ENCODE measurements at places on chromosomes 3 and 15. TPM values are rescaled to one million over a fixed set of nuclear protein-coding genes. Genes with fewer than 3 reads are reported as not detected.

GATA2 gene
- total RNA-seq: 7.5 TPM

CPNE9 gene
- total RNA-seq: not detected

NRROS gene
- 2.5 TPM for total RNA-seq

ATP8B4 gene
- not detected for total RNA-seq

IQCH gene
- 3.2 TPM for total RNA-seq

LRRC2 gene
- total RNA-seq: 0.40 TPM

GPR87 gene
- total RNA-seq: 0.77 TPM

SKOR1 gene
- not detected for total RNA-seq

- no peak for DNase-seq
These were observed 111.1 kb downstream of the SNRPN start for GRCh38 chr15:25065876-25066275.

- DNase-seq: peak; percentile 34
These were observed 4.0 kb downstream of the FBXL22 start for GRCh38 chr15:63601026-63601703.

DNA sequence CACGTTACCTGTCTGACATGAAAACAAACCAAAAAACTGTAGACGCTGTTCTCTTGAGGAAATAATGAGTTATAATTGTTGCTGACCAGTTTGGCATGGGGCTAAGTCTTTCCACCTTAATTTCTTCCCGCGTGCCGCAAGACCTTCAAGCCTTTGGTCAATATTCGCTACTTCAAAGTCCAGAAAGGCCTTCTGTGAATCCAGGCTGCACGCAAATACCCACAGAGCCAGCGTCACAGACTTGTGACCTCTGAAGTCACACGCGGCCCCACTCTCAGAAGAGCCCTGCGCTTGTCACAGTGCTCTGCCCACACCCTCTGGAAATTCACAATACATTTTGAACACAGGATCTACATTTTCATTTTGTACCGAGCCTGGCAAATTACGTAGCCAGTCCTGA, 275.2 kb downstream of the SHQ1 start:
- no peak for DNase-seq

DNA sequence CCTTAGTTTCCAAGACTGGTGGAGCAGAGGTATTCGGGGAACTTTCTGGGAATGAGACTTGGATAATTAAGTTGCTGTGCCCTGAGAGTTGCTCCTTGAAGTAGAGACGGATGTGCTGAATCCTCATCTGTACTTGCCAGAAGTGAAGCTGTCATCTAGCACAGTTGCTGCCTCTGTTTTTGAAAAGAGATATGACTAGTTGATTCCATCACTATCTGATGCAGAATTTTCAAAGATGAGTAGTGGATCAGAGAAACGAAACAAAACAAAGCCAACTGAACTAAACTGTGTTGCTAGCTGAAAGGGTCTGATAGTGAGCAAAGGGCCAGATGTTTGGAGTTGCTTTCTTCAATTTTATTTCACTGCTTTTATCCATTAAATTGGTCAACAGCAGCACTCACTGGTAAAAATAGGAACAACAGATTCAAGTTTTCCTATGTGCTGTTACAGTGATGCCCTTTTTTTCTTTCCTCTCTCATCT, 52.7 kb downstream of the MITF start:
- peak; percentile 17 for DNase-seq

- DNase-seq: no peak
These were observed 618.9 kb upstream of the KCNMB2 start for GRCh38 chr3:177917234-177917861.

DNA sequence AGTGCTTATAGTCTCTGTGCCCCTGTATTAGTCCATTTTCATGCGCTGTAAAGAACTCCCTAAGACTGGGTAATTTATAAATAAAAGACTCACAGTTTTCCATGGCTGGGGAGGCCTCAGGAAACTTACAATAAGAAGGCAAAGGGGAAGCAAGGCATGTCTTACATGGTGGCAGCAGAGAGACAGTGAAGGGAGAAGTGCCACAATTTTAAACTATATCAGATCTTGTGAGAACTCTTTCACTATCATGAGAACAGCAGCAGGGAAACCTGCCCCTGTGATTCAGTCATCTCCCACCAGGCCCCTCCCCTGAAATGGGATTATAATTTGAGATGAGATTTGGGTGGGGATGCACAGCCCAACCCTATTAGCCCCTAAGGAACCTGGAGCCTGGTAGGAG, 243.2 kb downstream of the EDEM1 start:
- DNase-seq: no peak

GRCh38 chr3:166889241-166889640, 490.9 kb downstream of the ZBBX start:
- DNase-seq: no peak

DNA sequence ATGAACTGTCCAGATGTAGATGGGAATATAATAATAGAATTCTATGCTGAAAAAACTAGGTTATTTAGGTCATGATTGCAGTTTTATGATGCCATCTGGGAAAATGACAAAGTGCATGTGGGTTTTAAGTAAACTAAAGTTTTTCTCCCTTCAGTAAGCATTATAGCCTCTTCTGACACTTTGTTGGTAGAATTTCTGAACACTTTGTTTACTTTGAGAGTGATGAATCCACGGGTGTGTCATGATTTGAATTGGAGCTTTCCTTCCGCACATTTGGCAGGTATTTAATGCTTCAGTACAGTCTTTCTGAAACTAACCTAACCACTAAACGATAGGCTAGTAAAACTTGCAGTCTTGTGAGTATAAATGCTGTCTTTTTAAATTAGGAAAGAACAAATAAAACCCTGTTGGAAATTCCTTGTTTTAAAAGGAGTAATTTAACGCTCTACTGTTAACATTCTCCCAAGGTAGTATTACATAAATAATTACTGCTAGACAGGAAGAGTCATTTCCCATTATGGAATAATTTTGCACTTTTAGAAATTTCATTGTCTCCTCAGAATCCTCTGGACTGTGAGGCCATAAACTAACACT, 7.0 kb downstream of the FILIP1L start:
- DNase-seq: peak; percentile 39

GRCh38 chr15:57388464-57388863, 12.2 kb downstream of the CGNL1 start:
- no peak for DNase-seq

DNA sequence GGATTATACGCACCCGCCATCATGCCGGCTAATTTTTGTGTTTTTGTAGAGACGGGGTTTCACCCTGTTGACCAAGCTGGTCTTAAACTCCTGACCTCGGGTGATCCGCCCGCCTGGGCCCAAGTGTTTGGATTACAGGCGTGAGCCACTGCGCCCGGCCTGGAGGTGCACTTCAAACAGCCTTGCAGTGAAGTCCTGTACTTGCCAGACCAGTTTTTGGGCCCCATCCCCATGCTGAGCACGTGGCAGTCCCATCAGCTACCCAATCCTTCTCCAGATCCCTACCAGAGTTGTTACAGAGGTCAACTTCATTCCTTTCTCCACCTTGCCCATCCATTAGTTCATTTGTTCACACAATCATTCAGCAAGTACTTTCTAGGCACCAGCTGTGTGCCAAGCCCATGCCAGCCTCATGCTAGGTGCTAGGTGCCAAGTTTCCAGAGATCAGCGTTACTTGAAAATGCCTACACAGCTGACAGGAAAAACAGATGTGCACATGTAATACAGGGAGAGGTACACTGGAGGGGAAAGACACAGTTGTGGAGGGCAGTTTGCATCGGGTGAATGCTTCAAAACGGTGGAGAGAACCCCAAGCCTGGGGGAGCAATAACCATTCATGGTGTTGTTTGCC, 2.2 kb downstream of the DNAH1 start:
- DNase-seq: no peak

GRCh38 chr3:138187296-138188012, at the start of gene ARMC8:
Gene ARMC8 (plus strand): TSS chr3:138187301. CDS start chr3:138187555, 254 bp downstream.
- no peak for DNase-seq

DNA sequence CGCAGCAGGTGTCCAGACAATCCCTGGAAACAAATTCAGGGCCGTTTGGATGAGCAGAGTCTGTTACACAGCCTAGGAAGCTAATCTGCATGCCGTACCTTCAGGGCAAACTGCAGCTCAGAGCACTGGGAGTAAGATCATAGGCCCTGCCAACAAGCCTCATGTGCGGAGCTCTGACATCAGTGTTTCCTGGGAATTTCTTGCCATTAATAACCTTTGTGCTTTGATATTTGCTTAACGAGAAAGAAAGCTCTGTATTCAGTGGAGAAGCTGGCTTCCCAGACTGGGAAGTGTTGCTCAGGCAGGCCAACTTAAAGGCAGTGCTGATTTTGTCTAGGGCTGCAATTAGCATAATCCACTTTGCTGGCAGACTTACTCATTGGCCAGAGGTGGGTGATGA, 116.1 kb upstream of the KLHL25 start:
- DNase-seq: no peak

DNA sequence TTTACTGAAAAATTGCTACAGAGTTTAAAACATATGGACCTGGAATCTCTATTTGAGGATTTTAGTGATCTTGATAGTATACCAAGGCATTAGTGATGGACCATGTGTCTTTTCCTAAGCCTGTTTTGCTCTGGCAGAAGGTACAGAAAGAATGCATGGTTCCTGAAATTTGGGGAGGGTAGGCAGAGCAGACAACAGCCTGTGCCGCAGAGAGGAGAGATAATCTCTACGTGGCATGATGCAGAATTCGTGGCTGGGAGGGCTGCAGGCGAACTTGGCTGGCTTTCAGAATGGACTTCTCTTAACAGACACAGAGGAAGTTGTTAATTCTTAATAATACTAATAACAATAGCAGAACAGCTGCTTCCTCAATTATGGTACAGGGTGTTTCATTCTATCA, 137.5 kb upstream of the FOXB1 start:
- no peak for DNase-seq

DNA sequence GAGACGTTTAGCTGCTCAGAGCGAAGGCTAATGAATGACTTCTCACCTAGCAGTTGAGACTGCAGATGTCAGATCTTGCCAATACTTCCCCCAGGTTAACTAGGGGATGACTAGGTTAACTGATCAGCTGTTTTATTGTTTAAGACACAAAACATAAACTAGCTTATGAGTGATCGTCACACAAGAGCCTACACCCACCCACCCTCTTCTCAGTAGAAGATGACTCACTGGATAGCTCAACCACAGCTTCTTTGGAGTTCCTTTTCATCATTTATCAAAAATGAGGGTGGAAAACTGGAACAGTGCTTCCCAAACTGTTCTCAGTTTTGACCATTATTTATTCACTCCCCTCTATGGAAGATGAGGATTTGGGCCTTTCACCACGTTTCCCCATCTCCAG, 25.2 kb downstream of the GASK1A start:
- peak; percentile 20 for DNase-seq

- DNase-seq: no peak
These were observed 29.0 kb upstream of the FURIN start for GRCh38 chr15:90839187-90840071.

Data from Daoy (cell line).